ENCODE measurements at places on chromosomes 1 and 21.

- no peak for DNase-seq
Observed at GRCh38 chr1:31696242-31696641, 7.6 kb downstream of the COL16A1 start.

- DNase-seq: no peak
Observed at GRCh38 chr1:31064718-31065309, 703 bp downstream of the PUM1 start.

DNA sequence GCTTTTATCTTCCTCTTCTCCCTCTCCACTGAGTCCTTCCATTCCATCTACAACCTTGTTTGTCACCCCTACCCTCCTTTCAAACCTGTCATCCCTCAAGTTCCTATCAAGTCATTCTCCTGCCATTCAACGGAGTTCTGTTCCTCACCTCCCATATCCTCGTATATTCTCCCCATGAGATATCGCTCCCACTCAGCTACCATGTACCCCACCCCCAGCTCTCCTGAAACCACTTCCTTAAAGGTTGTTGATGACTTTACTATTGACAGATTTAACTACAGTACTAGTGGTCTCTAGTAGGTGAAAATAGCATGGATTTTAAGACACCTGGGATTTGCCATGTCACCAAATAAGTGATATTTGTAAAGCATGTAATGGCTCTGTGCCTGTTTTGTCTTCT lies 107.4 kb upstream of the BARHL2 start:
- DNase-seq: no peak

DNA sequence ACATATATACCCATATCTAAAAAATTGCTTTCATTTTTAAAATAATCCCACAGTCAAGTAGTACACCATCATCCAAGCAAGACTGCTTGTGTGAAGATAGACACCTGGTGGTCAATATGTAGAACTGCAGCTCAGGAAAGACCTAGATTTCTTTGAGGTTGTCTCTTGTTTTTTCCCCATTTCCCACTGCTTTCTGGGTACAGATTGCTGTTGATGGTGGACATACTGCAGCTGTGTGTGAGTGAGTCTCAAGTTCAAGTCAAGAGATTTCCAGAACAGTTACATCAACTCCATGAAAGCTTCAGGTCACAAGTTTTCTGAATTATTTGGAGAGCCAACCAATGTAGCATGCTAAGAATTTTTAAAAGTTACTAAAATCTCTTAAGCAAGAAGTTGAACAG lies 306.4 kb downstream of the DUSP10 start:
- DNase-seq: peak; percentile 76

DNA sequence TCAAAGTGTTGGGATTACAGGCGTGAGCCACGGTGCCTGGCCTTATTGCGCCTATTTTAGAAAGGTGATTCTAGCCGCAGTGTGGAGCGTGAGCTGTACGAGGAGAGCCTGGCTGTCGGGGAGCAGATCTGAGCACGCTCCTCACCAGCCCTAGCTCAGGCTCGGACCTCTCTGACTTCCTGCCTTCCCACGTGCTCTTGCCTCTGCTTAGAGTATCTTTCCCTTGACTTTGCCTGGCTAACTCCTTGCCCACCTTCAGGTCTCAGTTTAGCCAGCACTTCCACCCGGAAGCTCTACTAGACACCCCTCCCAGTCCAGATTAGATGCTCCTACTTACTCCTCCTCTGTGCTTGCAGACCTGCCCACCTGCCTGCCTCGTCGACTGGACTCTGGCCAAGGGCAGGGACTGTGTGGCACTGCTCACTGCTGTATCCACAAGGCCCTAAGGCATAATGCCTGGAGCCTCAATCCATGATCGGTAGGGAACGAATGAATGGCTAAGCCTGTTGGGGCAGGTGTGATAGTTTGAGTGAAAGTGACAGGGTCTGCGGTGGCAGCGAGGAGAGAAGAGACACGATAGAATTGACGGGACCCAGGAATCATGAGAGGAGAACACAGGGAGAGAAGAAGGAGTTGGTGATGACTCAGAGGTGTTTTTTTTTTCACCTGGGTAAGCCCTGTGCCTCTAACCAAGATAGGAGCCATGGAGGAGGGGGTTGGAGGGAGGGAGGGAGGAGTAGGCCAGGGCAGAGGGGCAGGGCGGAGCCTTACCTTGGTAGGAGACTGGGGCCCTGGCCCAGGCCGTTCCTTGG lies 28.1 kb upstream of the WASF2 start:
- no peak for DNase-seq

DNA sequence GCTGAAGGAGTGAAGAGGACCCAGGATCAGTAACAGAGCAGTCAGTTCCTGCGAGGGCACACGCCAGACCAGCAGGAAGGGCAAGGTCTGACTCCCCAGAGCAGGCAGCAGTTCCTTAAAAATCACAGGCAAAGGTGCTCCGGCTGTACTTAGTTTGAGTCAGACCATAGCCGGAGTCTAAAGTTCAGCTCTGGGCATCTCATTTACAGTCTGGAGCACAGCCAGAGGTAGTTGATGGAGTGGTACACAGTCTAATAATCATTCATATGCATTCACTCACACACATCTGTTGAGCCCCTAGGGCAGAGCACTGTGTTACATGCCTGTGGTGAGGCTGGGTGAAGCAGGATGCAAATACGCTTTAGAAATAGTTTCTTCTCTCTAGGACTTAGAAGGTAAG lies 7.3 kb upstream of the AMIGO1 start:
- DNase-seq: peak; percentile 79

DNA sequence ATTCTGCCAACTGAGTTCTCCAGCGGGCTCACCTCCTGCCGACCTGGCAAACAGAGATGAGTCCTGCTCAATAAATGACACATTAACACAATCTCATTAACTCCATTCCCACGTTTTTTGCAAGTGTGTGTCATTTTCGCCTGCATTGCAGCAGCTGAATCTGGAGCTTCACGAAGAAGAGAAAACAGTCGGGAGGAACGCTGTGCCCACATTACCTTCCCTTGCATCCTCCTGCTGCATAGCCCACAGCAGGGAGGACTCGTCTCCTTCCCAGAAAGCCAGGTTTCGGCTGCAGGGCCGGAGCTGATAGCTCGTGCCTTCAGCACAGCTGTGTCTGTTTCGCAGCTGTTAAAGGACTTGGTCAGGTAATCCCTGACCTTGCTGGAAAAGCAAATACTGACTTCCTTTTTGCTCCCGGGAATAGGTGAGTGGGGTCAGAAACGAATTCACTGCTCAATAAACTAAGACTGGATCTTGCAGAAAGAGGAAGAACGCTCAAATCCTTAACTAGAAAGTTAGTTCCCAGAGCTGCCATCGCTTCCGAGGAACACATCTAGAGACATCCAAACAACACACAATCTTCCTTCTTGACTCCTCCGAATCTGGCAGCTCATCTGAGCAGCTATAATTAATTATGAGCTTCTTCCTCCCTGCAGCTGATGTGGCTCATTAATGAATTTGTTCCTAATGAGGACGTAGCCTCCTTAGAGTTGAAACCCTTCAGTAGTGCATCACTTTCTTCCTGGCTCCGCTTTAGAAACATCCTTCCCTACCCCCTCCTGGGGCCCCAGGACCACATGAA lies 33.0 kb downstream of the KANK4 start:
- DNase-seq: no peak

GRCh38 chr1:239301251-239301650 lies 85.1 kb upstream of the CHRM3 start:
- no peak for DNase-seq

GRCh38 chr1:10063878-10064277 lies 31.1 kb downstream of the UBE4B start:
- no peak for DNase-seq

GRCh38 chr1:36675106-36675505 lies 192.4 kb upstream of the CSF3R start:
- DNase-seq: no peak

DNA sequence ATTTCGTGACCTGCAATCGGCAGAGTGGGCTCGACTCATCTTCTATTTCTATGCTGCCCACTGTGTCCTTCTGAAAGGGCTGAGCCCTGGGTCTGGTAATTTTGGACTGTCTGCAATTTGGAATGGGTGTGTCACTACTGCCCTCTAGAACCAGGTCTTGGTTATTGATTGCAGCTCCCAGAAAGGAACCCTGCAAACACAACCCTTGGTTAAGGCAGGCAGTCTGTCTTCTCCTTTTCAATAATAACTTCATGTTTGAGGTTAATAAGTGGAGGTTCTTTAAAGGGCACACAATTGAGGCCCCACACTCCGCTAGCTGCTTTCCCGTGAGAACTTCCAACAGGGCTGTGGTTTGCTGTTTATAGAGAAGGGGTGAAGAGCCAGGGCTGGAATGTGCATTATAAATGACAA lies 79.9 kb upstream of the LYST start:
- peak; percentile 43 for DNase-seq

- DNase-seq: no peak
Observed at GRCh38 chr1:2343023-2343935, 48.1 kb downstream of the MORN1 start.

- no peak for DNase-seq
Observed at GRCh38 chr1:205760606-205761005, 10.6 kb upstream of the NUCKS1 start.

DNA sequence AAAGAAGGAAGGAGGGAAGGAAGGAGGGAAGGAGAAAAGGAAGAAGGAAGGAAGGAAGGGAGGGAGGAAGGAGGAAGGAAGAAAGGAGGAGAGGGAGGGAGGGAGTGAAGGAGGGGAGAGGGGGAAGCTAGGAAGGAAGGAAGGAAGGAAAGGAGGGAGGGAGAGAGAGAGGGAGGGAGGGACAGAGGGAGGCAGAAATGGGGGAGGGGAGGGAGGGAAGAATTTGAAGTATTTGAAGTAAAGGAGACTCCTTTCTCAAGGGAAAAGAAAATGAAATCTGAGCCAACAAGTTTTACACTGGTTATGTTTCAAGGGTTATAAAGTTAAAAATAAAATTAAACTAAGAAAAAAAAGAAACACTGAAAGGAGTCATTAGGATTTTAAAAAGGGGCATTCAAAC lies 431.4 kb downstream of the BRINP3 start:
- no peak for DNase-seq

DNA sequence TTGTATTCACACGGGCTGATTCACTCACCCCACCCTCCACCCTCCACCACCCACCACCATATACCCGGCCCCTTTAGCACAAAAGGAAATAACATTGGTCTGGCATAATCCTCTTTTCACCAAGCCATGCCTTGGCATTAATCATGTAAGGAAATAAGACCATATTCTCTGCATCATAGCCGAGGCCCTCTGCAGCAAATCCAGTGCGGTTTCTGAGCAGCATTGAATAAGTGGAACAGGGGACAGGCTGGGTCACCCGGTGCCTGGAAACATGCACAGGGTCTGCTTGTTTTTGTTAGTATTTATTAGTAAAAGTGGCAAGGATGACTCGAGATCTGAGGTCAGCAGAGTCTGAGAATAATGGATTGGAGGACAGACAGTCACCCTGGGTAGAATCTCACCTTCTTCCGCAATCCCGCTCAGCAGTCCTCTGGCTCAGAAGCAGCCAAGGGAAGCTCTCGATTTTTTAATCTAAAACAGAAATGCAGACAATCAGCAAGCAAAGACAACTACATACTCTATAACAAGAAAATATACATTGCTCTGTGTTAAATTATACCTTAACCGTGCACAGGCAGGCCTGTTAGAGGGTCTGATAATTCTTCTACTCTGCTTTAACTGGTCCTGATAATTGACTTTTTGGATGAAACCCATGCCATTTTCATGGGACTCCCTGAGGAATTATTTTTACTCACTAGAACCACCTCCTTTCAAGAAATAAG lies 52.4 kb upstream of the CDC42BPA start:
- no peak for DNase-seq

DNA sequence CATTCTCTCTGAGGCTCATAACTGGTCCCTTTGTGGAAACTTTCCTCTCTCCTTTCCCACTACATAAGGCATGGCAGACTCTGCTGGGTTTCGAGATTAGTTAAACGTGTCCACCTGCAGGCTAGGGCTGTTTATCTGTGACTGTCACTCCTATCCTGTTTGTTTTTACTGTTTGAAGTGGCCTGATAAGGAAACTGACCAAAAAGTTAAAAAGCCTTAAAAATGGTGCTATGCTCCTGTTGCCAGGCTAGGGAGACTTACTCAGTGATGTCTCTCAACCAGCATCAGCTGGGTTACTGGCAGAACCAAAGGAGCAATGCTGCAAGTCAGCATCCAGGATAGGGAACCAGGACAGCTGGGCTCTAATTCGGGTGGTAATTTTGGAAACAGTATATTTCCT lies 3.9 kb downstream of the PIGV start:
- DNase-seq: no peak

DNA sequence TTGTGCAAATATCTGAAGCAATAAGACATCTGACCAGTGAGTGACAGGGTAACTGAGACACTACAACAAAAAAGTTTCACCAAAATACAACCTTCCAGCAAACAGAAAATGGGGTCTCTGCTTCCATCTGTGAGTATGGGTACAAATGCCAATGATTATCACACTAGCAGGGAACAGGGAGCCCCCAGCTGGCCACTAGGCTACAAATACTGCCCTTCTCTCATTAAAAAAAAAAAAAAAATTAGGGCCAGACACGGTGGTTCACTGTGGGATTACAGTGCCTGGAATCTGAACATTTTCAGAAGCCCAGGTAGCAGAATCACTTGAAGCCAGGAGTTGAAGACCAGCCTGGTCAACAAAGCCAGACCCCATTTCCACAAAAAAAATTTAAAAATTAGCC lies 48.4 kb upstream of the EDARADD start:
- DNase-seq: no peak

- peak; percentile 17 for DNase-seq
Observed at GRCh38 chr1:158146165-158146564, 34.5 kb upstream of the CD1D start.

DNA sequence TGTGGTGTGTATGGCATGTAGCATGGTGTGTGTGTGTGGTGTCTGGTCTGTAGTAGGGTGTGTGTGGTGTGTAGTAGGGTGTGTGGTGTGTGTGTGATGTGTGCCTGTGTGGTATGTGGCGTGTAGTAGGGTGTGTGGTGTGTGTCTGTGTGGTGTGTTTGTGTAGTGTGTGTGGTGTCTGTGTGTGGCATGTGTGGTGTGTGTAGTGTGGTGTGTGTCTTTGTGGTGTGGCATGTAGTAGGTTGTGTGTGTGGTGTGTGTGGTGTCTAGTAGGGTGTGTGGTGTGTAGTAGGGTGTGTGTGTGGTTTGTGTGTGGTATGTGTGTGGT lies 85.5 kb downstream of the SYT2 start:
- no peak for DNase-seq

DNA sequence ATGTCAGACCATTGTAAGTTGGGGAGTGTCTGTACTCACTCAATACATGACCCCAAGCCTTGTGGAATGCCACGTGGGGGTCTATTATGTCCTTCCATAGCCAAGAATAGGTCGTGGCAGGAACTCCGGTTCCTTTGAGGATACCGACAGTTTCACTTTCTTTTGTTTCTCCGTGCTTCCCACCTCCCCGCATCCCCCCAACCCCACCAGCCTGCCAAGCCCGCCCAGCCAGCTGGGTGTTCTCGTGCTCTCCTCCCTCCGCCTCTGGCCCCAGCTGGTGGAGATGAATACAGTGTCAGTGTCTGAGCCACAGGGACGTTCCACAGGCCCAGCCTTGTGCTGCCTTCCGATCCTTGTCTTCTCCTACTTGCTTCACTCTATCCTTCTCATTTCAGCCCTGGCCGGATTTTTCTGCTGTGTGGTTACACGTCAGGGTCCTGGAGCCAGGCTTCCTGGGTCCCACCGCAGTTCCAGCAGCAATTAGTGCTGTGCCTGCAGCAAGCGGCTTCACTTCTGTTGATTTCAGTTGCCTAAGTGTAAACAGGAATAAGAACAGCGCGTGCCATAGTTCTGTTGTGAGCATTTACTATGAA lies 4.1 kb upstream of the AGTRAP start:
- no peak for DNase-seq

- DNase-seq: no peak
Observed at GRCh38 chr1:29256394-29256793, 20.1 kb downstream of the PTPRU start.

- peak; percentile 88 for DNase-seq
Observed at GRCh38 chr21:33655588-33656221, 13.4 kb downstream of the ITSN1 start.

- no peak for DNase-seq
Observed at GRCh38 chr1:220952961-220953643, 73.9 kb downstream of the HLX start.

All from HFFc6 (cell line).